ENCODE measurements at places on chromosomes 5 and 9.

DNA sequence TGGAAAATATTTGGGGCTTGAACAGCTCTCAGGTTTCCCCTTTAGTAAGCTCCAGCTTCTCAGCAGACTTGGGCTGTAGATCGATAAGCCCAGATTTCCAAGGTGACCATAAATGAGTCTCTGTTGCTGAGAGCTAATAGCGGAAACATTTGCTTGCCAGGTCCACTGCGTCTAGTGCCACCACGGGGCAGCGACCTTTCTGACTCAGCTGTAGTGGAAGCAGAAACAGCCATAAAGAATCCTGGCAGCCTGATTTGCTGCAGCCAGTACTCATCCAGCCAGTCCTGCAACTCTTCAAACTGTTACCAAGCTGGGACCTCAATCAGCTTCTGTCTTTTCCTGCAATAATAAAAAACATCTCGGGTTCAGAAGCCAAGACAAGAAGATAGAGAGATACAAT, 241.7 kb downstream of the DOCK8 start:
- no peak for DNase-seq

DNA sequence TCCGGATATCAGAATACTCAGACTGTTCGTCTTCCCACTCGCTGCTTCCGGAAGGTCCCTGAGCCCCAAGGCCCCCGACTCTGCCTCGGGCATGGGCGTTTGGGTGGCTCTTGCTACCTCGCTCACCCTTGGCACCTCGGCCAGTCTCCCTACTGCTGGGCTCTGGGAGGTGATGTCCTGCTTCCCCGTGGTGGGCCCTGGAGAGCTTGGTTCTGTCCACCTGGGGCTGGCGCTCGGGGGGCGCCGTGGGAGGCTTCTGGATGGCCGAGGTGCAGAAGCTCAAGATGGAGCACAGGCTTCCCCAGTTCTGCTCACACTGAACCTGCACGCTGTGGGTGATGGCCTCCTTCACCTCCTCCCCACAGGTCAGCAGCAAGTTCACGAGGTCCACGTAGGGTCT, 10.4 kb downstream of the STC2 start:
- DNase-seq, result no peak

DNA sequence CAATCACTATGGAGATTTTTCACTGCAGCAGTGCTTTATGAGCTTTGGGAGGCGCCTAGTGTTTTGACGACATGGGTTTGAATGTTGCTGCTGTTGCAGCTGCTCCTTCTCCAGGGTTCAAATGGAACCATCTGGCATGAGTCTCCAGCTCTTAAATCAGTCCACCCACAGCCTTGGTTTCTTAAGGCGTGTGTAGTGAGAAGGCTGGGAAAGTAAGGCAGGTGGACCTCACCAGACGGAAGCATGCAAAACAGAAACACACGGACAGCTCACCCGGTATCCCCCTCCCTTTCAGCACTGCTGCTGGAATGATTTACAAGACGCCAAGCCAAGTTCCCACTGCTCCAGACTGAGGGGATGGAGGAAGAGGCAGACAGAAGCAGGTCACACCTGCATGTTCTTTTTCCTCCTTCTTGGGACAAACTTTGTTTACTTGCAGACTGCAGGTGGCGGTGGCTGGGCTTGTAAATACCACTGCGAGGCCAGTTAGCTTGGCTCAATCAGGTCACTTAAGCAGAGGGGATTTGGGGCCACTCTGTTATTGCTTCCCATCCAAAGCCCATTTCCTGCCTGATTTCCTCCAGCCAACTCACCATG, 47.4 kb downstream of the ADAM19 start:
- DNase-seq, result no peak

- no peak for DNase-seq
Observed at GRCh38 chr9:2623288-2624050, 1.9 kb downstream of the VLDLR start.

DNA sequence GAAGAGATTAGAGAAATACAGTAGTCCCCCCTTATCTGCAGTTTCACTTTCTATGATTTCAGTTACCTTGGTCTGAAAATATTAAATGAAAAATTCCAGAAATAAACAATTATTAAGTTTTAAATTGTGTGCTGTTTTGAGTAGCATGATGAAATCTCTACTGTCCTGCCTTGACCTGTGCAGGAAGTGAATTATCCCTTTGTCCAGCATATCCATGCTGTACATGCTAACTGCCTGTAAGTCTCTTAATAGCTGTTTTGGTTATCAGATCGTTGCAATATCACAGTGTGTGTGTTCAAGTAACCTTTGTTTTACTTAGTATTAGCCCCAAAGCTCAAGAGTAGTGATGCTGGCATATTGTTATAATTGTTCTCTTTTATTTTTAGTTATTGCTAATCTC, 11.2 kb upstream of the JAK2 start:
- DNase-seq, result no peak

- no peak for DNase-seq
Observed at GRCh38 chr5:51373880-51374523, 9.2 kb upstream of the ISL1 start.

- DNase-seq, result no peak
Observed at GRCh38 chr9:12961276-12961809, 186.5 kb downstream of the LURAP1L start.

GRCh38 chr5:151624476-151624875, 33.3 kb upstream of the FAT2 start:
- no peak for DNase-seq

GRCh38 chr9:136090056-136090735, 4.9 kb downstream of the NACC2 start:
- no peak for DNase-seq

GRCh38 chr5:32833127-32833526, 122.0 kb downstream of the NPR3 start:
- no peak for DNase-seq

- no peak for DNase-seq
Observed at GRCh38 chr9:28720746-28721145, 1147.5 kb upstream of the C9orf72 start.

DNA sequence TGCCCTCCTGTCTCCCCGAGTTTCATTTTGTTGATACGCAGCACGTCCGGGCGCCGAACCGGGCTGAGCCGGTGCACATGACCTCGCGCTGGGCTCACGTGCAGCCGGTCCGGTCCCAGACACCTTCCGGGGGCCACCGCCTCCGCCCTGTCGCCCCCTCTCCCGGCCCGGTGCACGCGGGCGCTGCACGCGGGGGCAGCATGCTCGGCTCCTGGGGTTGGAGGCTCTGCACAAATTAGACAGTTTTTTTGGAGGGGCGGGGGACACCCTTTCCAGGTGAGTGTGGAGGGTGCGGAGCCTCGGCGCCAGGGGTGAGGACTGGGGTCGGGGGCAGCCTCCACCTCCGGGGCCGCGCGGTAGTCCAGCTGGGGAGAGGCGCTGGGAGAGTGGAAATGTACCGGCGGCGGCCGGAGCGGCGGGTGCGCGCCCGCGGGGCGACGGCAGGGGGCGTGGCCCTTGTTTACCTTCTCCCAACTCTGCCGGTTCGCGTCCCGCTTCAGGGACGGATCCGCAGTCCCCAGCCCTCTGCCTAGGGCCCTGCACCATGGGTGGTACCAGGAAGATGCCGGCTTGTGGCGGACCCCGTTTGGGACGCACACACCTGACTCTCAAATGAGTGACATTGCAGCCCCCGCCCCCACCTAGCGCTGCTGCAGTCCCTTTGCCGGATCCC, 1.1 kb downstream of the JADE2 start:
- peak; percentile 85 for DNase-seq

DNA sequence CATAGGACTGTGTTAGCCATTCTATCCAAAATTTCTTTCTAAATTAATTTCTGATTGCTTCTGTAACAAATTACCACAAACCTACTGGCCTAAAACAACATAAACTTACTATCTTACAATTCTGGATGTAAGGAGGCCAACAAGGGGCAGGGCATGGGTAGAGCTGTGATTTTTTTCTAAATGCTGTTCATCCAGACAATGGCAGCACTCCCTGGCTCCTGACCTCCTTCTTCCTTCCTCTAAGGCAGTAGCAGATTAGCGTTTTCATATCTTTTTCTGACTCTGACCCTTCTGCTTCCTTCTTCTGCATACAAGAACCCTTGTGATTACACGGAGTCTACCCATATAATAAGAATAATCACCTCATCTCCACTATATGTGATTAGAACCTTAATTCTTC, 1005.8 kb downstream of the CDH12 start:
- no peak for DNase-seq

DNA sequence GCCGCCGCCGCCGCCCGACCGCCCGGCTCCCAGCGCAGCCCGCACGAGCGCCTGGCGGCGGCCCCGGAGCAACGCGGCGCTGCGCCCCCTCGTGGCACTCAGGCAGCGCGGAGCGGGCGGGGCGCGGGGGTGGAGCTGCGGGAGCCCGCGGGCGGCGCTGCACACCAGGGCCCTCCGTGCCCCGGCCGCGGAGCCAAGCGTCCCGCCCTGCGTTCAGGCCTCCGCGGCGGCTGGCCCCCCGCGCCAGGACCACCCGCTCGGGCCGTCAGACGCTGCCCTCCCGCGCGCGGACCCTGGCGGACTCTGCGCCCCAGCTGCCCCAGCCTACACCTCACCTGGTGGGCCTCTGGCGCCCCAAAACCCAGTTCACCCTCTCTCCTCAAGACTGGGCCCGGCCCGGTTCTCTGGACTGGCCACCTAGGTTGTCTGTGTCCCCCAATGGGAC, at the start of gene RASGEF1C:
Gene RASGEF1C (minus strand): TSS at position 75 of the 445 bp plus-strand sequence. CDS start 71,159 bp downstream, outside the sequence.
- peak; percentile 88 for DNase-seq

- no peak for DNase-seq
Observed at GRCh38 chr5:67095346-67096171, 101.0 kb downstream of the CD180 start.

DNA sequence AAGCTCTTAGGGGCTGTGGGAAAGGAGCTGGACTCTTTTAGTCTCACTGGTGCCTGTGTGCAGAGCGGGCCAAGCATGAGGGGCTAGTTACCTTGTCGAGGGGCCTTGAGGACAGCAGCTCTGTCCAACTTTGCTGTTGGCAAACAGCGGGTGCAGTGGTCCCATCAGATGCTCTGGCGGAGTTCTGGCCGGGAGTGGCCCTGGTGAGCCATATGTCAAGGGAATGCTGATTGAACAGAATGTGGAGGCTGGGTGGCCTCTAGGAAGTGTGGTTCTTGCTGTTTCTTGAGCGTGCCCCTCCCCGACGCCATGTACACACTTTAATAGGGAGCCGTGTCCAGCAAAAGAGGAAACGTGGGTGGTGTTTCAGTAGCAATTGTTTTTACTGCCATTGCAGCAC, 3.6 kb upstream of the ADAMTS2 start:
- DNase-seq, result no peak

DNA sequence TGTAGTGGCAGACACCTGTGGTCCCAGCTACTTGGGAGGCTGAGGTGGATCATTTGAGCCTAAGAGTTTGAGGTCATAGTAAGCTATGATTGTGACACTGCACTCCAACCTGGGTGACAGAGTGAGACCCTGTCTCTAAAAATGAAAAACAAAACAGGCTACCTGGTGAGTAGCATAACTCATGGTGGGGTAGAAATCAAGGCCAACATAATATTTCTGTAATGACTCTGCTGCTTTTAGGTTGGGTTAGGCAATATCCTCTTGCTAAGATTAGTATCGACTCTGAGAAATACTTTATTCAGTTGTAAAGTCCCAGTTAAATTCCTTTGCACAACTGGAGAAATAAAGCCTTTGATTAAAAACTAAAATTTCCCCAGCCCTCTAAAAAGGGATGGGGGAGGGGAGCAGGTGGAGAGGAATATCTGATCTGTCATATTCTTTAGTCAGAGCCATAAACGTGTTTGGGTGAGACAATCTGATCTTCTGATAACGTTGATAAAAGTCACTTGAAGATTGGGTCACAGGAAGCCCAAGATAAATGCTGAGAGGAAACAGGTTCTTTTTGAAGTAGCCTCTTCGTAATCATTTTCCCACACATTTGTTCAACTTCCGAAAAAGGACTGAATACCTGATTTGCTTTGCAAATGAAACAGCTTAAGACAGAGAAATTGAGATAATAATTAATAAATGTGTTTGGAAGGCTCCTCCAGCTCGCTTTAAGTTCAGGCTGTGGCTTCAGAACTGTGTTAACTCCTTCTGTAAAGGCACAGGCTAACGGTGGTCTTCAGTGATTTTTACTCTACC, 14.9 kb downstream of the IL4 start:
- DNase-seq, result no peak

DNA sequence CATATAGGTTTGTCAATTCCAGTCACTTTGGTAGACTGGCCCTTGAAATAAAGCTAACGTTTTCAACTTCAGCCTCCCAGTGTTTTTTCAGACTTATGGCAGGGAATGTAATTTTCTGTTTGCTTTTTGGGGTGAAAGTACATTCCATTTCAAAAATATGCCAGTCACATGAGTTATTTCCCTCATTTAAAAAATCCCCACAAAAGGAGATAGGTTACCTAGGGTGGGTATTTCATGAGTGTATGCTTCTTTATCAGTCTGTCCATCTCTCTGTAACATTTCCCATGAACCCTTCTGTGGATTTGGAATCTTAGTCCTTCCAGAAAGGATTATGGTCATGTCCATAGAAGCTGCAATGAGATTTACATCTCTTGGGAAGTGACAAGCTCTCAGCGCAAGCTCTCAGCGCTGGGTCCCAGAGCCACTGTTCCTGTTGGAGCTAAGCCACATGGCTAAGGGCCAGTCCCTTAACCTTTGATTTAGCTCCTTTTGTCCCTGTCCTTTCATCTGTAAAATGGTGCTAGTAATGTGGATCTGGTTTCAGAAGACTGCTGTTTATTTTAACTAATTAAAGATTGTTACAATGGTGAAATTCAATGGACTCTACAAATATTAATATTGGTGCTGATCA, 294.9 kb downstream of the NR3C1 start:
- no peak for DNase-seq

GRCh38 chr9:92299116-92299515, 5.6 kb upstream of the IARS1 start:
- no peak for DNase-seq

DNA sequence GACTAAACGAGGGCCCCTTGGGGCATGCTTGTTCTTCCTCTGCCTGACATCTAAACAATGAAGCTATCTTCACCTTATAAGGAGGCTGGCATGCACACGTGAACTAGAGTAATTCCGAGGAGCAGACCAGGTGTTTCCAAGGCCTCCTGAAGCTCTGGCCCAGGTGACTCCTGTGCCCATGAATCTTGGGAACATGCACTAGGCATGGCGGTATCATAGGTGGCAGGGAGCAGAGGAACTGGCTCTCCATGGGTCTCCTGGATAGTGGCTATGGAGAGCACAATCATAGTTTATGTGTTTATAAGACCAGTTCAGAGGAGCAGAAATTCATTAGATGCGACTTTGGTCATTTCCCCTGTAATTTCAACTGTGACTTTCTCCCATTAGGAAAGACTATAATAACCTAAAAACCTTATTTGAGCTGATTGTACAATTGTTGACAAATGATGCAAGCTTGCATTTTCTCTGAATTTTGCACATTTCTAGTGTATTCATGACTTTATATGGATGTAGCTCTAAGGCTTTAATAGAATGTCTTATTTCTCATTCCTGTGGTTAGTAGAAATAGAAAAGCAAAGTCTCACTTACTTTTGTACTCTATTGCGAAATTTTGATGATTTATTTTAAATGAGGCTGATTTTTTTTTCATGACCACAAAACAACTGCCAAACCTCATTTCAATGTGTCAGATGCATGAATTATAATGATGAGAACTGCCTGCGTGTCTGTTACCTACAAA, 135.3 kb upstream of the RPS23 start:
- DNase-seq, result no peak

DNA sequence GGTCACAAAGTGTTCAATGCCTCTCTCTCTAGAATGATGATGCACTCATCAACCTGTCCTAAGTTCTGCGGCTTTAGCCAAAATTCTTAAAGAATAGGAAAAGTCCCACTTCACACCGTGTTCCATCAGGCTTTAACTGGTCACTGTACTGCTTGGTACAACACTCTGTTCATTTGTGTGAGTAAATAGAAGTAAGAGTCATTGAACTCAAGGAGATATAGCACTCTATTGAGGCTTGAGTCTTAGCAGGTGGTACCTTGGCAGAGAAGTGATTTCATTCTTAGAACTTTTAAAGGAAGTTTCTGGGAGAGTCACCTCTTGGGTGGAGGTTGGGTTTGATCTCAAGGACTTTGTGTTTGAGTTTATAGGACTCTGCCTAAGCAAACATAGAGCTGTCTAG, 92.6 kb downstream of the TENT4A start:
- no peak for DNase-seq

Data from GM13976 (cell line).